ENCODE measurements at places on chromosomes 4 and X.

DNA sequence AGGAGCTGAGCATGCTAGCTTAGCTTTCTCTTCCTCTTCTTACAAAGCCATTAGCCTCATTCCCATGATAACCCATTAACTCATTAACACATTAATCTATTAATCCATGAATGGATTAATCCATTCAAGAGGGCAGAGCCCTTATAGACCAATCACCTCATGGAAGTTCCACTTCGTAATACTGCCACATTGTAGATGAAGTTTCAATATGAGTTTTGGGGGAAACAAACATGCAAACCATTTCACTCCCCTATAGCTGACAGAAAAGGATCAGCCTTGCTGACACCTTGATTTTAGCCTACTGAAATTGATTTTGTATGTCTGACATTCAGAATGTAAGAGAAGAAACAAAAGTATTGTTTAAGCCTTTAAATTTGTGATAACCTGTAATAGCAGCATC is 251.8 kb upstream of the GALNTL6 start:
- no peak for DNase-seq

DNA sequence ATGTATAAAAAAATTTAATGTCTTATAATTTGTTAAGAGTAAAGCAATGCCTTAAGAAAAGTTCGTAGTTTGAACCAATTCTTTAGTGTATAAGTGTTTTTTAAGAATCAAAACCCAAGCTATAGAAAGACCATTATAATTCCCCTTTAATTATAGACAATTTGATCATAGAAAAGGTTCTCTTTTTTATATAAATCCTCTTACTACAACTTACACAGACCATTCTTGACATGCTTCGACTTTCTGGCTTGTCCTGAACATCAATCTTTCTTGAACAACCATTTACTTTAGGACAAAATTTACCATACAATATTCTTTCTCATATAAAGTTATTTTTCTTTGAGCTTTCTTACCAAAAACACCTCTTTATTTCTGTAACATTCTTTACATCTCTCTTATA is 330.5 kb upstream of the SPANXN1 start:
- DNase-seq = no peak

GRCh38 chrX:139949703-139950102 is 15.6 kb downstream of the CXorf66 start:
- DNase-seq = no peak

- no peak for DNase-seq
Observed at GRCh38 chr4:62006108-62006507, 806.0 kb downstream of the ADGRL3 start.

DNA sequence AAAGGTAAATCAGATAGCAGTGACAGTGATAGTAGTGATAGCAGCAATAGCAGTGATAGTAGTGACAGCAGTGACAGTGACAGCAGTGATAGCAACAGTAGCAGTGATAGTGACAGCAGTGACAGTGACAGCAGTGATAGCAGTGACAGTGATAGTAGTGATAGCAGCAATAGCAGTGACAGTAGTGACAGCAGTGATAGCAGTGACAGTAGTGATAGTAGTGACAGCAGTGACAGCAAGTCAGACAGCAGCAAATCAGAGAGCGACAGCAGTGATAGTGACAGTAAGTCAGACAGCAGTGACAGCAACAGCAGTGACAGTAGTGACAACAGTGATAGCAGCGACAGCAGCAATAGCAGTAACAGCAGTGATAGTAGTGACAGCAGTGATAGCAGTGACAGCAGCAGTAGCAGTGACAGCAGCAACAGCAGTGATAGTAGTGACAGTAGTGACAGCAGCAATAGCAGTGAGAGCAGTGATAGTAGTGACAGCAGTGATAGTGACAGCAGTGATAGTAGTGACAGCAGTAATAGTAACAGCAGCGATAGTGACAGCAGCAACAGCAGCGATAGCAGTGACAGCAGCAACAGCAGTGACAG is 6.1 kb downstream of the DSPP start:
- no peak for DNase-seq

DNA sequence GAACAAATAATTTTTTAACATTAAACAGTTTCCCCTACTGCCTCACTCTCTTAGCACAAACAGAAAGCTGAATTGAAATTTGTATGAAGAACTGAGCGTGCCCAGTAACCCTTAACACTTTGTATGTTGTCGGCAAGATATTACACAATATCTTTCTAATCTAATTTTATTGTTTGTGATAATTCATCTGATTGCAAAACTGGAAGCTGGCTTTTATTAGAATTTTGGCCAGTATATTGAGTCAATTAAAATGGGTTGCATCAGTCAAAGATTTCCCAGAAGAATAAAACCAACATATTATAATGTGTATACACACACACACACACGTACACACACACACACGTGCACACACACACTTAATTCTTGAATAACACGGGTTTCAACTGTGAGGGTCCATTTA is 2332.1 kb downstream of the PCDH7 start:
- no peak for DNase-seq

DNA sequence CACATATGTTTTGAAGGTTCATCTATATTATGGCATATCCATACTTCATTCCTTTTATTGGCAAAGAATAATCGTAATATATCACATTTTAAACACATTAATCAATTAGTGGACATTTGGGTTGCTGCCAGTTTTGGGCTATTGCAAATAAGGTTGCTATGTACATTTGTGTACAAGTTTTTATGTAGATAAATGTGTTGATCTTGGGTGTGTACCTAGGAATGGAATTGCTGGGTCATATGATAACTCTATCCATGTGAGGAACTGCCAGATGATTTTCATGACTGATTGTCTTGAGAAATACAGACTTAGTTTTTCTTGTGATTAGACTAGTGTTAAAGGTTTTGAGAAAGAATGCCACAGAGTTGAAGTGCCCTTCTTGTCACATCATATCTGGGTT is 99.2 kb upstream of the RAB40AL start:
- DNase-seq = no peak

DNA sequence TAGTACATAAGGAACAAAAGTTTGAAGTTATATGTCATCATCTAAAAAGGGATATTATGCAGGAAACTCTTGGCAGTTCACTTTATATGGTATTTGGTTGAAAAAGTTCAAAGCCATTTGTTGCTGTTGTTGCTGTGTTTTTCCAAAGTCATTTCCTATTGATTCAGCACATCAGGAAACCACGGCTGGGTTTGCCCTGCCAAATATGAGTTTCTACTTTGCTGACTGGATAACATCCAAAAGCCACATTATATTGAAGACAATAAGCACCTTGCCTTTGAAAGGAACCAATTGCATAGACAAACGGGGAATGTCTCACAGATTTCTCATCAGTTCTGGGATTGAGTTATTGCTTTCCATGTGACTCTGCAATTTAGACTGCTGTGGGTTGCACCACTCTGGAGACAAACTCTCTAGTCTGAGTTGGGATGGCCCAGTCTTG is 206.1 kb downstream of the SLC39A8 start:
- no peak for DNase-seq

DNA sequence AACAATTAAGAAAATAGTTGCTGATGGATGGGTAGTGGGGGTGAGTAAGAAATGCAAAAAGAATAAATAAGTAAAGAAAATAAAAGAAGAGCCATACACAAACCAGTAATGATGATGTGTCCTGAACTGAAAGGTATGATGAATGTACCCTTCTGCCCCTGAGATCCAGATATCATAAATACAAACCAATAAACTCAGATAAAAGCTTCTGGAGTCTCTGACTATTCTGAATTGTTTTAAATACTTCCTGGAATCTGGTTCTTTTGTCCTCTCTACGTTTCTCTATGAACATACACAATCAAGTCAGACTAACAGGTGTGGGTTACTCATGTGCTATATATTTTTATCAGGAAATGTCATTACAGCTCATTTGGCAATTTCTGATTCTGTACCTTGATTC is 153.4 kb downstream of the PPP1R2C start:
- DNase-seq = no peak

DNA sequence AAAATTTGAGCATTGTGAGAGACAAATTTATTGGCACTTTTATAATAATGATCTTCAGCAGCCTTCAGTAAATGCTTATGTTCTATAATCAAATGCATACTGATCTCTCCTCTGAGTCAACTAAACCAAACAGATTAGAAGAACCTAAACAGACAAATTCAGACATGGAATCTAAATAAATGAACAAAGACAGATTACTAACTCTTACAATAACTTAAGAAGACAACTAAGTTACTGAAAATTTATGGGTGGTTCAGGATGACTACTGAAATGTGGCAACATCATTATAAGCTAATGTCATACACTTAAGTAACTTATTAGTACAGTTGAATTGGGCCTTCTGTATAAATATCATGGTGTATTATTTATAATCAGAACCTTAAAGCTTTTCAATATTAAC is 127.3 kb downstream of the NEK1 start:
- no peak for DNase-seq

GRCh38 chrX:120260369-120260768 is 9.8 kb downstream of the ZBTB33 start:
- no peak for DNase-seq

DNA sequence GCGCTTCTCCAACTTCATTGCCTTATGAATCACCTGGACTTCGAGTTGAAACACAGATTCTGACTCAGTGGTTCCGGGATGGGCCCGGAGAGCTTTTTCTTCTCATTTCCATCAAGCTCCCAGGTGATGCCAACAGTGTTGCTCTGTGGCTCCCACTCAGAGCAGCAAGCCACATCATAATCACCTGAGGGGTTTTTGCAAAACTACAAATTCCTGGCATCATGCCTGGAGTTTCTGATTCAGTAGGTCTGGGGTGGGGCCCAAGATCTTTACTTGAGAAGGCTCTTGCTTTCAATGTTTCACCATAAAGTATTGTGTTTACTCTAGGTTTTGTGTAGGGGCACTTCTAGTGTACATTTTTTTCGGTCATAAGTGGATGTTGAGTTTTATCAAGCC is 7.0 kb downstream of the MTM1 start:
- DNase-seq = no peak

GRCh38 chr4:99938243-99938753 is 8.1 kb downstream of the DNAJB14 start:
- no peak for DNase-seq

GRCh38 chr4:8870647-8871416 is 807 bp downstream of the HMX1 start:
- DNase-seq = no peak

GRCh38 chrX:31178064-31178768 is 106.4 kb upstream of the FTHL17 start:
- no peak for DNase-seq

GRCh38 chr4:132240081-132240480 is 909.0 kb upstream of the PCDH10 start:
- DNase-seq = no peak

- no peak for DNase-seq
Observed at GRCh38 chrX:44816367-44816766, 27.5 kb upstream of the DUSP21 start.

- DNase-seq = no peak
Observed at GRCh38 chrX:1468250-1468772, 15.6 kb upstream of the ASMTL start.

GRCh38 chr4:55323375-55323774 is 22.7 kb upstream of the SRD5A3 start:
- DNase-seq = no peak

GRCh38 chrX:43822014-43822413 is 60.2 kb downstream of the MAOB start:
- DNase-seq = no peak

GRCh38 chr4:147354237-147354636 is 126.7 kb upstream of the EDNRA start:
- no peak for DNase-seq

DNA sequence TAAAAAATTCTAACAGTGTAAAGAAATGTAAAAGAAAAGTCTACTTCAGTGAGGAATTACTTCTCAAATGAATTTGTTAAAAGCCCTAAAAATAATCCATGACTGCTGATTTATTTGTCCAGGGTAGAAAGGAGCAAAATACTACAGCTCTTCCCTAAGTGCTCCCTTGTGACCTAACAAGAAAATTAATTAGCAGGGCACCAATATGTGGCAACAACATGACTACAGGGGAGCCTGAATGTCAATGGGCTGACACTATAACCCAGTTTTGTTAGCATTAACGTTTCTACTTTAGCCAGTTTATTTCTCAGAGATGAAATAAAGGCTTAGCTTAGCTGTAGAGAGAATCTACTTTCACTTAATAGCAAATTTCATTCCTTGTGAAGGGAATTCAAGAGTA is 918.9 kb upstream of the EPHA5 start:
- DNase-seq = no peak

DNA sequence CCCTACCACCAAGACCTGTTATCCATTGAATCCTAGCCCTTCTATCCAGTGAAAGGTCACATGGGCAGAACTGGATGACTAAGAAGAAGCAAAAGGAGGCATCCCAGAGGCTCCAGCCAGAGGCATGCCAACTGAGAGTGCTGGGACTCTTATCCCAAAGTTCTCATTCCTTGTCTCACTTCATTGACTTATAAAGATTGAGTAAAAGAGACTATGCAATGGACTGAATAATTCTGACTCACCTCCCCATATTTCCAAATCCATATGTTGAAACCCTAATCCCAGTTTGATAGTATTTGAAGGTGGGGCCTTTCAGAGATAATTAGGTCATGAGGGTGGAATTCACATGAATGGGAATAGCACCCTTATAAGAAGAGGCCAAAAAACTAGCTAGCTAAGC is 131.4 kb downstream of the COL25A1 start:
- no peak for DNase-seq

GRCh38 chr4:118344801-118345200 is 8.0 kb downstream of the PRSS12 start:
- DNase-seq = no peak

GRCh38 chr4:185512516-185512915 is 22.8 kb downstream of the PDLIM3 start:
- no peak for DNase-seq

GRCh38 chr4:54318904-54319303 is 89.8 kb downstream of the PDGFRA start:
- DNase-seq = peak; percentile 40

GRCh38 chrX:115367455-115367854 is 77.9 kb downstream of the LUZP4 start:
- DNase-seq = no peak

DNA sequence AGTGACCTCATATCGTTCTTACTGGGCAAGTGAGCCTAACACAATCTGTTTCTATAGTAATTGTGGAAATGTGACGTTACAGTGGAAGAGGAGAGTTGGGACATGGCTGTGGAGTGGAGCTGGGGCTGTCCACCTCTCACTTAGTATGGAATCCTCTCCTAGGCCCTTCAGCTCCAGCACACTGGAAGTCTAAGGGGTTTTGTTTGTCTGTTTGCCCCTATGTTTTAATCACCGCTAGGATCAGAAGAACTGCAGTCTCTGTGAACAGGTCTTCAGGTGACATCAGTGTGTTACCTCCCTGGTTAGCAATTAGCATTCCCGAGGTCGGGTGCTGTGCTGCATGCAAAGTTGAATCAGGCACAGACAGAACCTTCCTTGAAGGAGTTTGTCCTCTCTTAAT is 49.3 kb upstream of the CLDN34 start:
- DNase-seq = no peak

All from T47D (cell line).